ENCODE measurements at places on chromosomes 5 and 9.

DNA sequence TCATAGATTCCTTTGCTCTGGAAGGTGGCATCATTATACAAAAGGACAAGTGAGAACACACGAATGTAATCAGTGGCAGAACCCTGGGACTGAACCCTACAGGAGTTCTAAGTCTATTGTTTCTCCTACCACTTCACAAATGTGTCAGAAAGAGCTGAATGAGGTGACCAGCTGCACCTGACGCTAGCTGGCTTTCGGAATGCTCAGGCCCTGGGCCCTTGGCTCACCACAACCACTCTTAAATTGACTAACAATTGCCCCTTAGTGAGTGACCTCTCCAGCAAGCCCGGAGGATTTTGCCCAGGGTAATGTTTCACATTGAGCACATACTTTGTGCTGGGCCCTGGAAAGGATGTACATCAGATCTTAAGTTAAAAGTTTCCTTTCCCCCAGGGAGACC, 41.2 kb upstream of the ABCA1 start:
- DNase-seq, result no peak

GRCh38 chr9:7910426-7911020, 110.9 kb upstream of the DMAC1 start:
- no peak for DNase-seq

DNA sequence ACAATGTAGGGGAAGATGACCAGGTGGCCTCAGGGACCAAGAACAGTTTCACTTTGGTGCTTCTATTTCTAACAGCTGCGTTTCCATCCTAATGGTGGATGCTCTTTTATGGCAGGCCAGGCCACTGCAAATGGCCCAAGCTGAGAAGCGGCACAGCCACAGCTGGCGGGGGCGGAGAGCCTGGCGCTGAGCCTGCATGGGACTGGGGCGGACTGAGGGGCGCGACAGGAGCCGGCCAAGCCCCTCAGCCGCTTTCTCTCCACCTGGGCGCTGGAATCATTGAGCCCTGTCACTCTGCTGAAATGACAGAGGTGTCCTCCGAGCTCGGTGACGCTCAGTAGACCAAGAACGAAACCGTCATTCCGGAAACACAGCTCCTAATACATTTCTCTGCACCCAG, 317.3 kb upstream of the PDE4D start:
- no peak for DNase-seq

- DNase-seq, result peak; percentile 35
Measured at GRCh38 chr9:101485924-101486692, 47.5 kb upstream of the RNF20 start.

- no peak for DNase-seq
Measured at GRCh38 chr9:3224931-3225330, 300.9 kb downstream of the RFX3 start.

- DNase-seq, result peak; percentile 64
Measured at GRCh38 chr9:9752722-9753121, 860.1 kb downstream of the PTPRD start.

DNA sequence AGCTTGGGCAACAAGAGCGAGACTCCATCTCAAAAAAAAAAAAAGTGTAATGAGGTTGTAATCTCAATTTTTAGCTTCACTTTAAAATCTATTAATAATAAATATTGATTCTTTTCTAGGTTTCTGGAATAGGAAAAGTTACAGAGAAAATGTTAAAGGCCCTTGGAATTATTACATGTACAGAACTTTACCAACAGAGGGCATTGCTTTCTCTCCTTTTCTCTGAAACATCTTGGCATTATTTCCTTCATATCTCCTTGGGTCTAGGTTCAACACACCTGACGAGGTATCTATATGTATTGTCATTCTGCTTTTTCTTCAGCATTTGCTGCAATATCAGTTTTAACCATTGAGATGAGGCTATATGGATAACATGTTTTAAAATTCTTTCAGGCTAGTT, 26.6 kb upstream of the ANKDD1B start:
- DNase-seq, result no peak

GRCh38 chr9:129836311-129837007, 1.2 kb downstream of the USP20 start:
- DNase-seq, result no peak

DNA sequence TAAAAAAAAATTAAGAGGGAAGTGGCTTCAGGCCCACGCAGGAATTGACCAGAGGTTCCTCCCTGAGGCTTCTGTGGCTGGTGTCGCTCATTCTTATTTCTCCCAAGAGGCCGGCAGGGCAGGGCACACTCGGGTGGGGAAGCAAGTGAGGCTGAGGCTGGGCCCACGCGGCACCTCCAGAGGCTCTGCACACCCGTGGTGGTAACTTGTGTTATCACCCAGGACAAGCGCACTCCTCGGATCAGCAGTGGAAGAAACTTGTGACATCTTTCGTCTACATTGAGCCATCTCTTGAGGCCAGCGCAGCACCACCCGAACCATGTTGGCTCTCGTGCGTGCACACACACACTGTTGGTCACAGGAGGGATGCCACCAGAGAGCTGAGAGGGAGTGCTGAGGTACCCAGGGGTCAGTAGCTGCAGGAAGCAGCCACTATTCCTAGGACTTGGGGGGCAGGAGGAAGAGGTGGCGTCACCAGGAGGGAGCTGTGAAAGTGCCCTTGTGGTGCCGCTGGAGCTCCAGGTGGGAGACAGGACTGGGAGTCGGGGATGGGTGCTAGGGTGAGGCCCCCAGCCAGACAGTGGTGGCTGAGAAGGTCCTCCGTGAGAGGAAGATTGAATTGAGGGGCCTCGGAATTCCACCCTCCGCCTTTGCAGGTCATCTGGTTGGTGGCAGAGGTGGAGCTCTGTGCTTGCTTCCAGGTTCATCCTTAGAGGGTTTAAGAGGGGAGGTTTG, 6.4 kb downstream of the NDUFS6 start:
- no peak for DNase-seq

DNA sequence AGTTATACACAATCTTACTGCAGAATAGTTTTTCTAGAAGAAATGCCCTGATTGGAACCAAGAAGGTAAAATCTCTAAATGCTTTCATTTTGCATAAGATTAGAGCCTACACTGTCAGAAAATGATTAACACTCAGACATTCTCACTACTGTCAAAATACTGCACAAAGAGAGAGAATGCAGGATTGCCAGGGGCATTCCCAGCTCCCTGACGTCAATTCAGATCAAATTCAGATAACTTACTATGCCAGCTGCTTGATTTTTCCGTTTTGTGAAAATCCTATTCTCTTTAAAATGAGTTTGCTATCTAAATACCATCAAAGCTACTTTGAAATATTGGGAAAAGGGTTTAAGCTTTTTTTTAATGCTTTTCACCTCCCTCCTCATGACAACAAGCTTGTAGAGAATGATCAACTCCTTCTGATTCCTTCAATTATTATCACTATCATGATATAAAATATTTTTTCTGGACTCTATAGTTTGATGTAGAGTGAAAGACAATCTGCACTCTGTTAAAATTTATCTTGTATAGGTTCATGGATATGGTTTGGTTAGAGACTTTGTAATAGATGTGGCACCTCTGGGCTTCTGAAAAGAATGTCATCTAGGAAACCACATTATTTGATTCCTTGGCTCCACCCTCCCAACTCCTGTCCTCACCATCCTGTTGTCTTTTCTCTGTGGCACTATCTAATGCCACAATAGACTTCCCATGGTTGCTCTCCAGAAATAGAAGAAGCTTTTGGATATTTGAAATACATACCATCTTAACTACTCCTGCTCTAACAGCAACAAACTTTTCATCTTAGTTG, 407.7 kb downstream of the PDE4D start:
- DNase-seq, result no peak

DNA sequence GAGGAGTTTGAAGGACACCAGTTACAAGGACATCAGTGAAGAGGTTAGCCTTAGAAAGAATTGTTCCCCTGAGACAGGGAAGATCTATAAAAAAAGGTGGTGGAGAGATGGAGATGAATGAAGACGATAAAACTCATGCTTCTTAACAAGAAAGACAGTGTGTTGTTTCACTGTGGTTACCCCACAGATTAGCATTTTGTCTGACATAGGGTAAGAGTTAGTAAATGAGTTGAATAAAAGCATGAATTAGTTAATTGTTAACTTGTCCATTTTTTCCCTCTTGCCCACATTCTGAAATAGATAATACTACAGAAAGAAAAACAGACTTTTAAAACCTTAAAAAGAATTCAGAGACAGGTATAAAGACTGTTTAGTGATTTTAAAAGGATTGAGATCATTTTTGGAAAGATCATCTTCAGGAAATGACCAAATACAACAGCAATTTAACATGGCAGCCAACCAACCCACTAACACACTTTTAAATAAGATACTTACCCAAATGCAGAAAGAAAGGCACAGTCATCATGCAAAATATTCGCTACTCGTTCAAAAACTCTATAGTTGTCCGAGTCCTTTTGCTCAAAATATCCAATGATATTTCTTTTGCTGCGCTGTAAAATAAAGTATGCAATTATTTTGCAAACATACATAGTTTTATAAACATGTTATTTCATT, 78.5 kb downstream of the ERP44 start:
- DNase-seq, result no peak

- no peak for DNase-seq
Measured at GRCh38 chr5:74356009-74356695, 284.4 kb downstream of the ENC1 start.

- no peak for DNase-seq
Measured at GRCh38 chr5:9686216-9686615, 56.1 kb upstream of the TAS2R1 start.

Data from NCI-H526 treated with DMSO at 0.1 percent for 48 hours (cell line).